ENCODE measurements at places on chromosomes 4 and X.
A peak's percentile ranks its signal among the peaks of the same experiment; 100 is the strongest.

DNA sequence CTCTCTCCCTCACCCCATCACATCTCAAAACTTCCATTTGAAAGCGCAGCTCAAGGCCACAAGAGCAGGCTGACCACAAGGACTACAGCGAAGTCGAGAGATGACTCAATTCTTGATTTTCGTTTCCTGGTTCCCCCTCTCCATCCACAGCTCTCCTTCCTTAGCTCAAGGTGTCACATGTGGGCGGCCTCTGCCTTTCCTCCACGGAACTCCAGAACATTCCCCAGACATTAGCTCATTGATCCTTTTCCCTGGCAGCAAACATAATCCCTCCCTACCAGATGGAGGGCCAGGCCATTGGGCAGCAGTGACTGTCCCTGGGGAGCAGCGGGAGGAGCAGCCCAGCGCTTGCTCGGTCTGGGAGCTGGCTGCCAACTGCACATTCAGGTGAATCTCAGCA, 56.3 kb downstream of the CCDC149 start:
- peak; percentile 24 for DNase-seq

DNA sequence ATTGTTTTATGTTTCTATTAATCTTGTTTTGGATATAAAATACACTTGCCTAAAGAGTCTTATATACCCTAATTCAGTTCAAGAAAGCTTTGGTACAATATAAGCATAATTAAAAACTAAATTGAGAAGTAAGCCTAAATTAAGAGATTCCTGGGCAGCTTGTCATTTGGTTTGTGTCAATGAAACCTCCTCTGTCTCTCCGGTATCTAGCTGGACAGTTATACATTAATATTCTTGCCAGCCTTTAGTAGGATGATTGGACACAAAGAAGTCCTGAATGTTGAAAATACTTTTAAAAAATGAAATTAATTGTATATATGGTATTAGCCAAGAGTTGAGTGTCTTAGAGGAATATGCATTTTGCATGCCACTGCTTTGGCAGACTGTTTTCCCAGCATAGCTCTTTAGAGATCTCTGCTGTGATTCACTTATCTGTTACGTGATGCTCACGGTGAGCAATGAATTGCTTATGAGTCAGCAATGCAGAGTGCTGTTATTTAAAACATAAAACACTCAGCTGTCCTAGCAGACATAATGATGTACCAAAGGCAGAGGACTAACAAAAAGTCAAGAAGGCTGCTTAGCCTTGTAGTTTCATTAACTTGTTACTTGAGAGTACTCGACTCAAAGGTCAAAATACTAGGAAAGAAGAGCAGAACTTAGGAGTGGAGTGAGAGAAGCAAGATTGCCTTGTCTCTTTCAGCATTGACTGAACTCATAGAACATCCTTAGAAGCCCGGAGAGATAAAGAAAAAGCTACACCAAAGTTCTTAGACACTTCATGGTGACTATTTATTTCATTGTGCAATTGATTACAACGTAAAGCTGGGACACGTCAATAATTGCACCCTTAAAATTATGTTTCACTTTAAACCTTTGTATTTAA, 1296.1 kb upstream of the PCDH7 start:
- no peak for DNase-seq

DNA sequence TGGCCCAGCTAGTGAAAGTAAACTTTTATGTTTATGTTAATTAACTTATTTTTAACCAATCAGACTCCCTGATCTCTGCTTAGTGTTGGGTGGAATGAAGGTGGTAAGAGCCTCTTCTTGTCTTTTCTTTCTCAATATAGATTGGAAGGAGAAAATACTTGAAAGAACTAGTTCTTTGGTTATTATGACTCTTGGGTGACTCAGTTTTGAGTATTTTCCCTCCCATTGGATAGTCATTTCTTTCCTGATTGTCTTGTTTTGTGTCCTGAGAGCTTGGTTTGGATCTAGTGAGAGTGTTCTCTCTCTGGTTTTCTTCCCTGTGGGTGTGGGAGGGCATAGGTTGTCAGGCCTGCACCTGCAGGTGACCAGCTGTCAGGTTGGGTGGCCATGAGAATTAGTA, 172.0 kb upstream of the GLRA2 start:
- DNase-seq = no peak

GRCh38 chr4:172125443-172125842, 312.2 kb downstream of the GALNTL6 start:
- no peak for DNase-seq

GRCh38 chr4:5955201-5955821, 62.4 kb upstream of the CRMP1 start:
- peak; percentile 19 for DNase-seq

DNA sequence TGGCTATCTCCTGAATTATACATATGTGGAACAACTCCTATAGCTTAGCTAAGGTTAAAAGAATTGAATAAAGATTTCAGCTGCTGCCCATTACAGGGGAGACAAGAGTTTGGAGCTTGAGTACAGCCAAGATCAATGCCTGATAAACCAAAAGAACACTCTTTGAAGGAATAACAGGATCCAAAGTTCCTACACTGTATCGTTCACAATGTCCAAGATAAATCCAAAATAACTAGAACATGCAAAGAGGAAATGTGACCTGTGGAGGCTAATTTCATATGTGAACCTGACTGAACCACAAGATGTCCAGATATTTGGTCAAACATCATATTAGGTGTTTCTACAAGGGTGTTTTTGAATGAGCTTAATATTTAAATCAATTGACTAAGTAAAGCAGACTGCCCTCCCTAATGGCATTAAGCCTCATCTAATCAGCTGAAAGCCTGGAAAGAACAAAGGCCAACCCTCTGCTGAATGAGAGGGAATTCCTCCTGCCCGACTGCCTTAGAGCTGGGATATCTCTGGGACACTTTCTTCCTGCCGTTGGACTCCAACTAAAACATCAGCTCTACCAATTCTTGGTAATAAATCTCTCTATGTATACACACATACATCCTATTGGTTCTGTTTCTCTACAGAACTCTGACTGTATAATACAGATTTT, 19.2 kb downstream of the RFC1 start:
- no peak for DNase-seq

GRCh38 chrX:31555506-31555905, 483.7 kb upstream of the FTHL17 start:
- DNase-seq = no peak

GRCh38 chrX:49919617-49920016, 2.8 kb upstream of the CLCN5 start:
- DNase-seq = no peak

- DNase-seq = no peak
Measured at GRCh38 chr4:26992657-26993361, 132.2 kb downstream of the STIM2 start.

GRCh38 chr4:163922302-163922701, 427.8 kb downstream of the TMA16 start:
- no peak for DNase-seq

DNA sequence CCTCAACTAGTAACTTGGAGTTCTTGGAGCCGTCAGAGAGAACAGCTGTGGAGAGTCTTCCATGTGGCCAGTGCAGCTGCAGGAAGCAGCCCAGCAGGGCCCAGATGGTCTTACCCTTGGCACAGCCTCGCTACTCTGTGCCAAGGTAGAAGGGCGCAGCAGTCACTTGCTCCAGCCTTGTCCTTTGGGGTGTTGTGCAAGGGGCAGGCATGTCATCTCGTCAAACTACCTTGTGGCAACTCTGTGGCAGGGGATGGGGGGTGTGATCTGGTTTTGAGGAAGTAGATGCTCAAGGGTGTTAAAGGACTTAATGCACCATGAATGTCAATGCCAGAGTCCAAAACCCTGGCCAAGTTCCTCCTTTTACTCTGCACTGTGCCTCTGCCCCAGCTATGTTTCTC, 34.2 kb upstream of the TBC1D14 start:
- DNase-seq = no peak

DNA sequence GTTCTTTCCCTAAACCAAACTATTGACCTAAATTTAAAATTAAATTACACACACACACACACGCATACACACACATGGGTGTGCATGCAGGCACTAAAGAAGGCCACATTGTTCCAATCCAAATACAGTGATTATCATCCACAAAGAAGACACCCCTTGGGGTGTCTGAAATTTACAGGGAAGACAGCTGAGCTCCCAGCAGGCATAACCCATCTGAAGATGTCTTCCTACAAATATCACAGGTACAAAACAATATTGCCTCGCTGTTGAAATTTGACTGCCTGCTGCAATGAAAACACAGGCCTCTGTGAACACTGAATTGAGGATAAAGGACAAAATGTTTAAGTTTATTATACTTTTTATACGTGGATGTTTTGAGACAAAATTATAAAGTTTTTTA, 50.2 kb upstream of the SLC7A11 start:
- DNase-seq = no peak

GRCh38 chrX:19237901-19238300, 105.8 kb upstream of the PDHA1 start:
- DNase-seq = no peak

DNA sequence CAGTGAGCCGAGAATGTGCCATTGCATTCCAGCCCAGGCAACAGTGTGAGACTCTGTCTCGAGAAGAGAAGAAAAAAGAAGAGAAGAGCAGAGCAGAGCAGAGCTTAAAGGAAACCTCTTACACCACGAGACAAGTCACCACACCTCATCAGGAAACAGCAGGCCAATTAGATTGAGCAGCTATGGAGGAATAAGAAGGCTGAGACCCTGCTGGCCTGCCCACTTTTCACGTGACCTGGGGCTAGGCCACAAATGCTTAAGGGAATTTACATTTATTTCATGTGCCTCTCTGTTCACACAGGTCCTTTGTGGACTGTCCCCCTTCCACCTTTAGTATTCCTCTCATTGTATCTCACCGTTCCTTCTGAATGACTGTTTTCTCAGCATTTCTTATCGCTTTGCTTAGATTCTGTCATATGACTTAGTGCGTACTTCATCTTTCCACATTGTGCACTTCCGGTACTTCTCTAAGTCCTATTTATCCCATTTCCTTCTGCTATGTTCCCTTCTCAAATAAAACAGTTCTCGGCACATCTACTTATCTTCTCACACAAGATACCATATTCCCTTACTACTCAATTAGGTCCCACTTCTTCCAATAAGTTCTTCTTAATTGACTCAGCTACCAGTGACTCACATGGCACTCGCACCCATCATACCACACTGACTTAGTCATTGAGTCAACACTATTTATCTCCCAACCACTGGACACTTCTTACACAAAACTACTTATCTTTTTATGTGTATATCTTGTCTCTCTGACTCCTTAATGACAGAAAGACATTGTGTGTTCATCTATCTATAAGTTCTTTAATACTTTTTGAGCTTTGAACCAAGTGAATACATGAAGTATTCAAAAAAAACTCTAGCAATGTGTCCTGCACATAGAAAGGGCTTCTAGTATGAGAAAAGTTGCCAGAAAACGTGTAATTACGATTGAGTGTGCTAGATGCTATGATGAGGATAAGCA, 11.0 kb downstream of the CUL4B start:
- DNase-seq = no peak

DNA sequence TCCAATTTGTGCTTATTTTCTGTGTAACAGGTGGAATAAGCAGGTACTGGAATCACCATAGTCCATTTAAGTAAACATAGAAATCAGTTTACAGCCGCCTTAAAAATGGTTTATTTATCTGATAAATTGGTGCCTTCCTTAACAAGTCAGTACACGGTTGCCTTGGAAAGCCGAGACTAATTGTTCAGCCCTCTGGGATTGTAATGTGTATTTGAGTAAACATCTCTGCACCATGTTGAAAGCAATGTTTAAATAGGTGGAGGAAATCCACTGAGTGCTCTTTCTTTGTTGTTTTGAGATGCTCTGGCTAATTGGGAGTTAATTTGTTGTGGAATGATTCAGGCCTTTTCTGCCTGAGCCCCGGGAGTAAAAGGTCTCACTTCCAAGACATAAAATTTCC, 45.7 kb upstream of the ADRA2C start:
- DNase-seq = no peak

DNA sequence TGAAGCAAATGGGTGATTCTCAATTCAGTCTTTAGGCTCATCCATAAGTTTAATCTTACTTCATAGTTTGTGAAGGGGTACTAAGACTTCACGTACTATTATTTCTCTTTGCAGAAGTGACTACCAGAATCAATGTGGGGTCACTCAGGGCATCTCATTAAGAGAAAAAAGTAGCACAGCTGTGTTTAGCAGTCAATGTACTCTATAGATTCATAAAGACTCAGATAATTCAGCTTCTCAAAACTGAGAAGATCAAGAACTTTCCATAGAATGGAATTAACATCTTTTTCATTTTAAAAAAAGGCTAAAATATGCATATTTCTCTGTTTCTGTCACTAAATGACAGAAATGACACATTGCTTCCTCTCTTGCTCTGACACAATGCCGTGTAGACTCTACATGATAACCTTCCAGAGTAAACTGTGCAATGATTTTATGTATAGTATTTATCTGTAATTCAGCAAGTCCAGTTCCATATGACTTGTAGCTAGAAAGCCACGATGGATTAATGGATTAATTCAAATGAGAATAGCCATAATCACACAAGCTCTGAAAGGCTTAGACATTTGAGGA, 20.3 kb upstream of the LSM6 start:
- DNase-seq = no peak

- no peak for DNase-seq
Measured at GRCh38 chrX:105745863-105746262, 76.5 kb upstream of the NRK start.

DNA sequence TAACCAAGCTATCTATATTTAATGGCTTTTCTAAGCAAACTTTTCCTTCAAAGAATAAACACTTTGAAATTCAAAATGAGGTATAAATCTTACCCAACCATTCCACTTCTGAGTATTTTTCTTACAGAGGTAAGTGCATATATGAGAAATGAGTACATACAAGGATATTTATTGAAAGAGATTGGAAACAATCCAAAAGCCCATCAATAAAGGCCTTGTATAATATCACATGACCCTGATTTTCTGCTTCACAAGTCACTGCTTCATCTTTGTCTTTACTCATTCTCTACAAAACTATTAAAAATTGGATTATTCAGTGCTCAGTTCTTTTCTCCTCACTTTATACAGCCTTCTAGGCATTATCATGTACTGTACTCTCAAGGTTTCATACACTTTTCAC, 91.3 kb downstream of the SRPX start:
- no peak for DNase-seq

DNA sequence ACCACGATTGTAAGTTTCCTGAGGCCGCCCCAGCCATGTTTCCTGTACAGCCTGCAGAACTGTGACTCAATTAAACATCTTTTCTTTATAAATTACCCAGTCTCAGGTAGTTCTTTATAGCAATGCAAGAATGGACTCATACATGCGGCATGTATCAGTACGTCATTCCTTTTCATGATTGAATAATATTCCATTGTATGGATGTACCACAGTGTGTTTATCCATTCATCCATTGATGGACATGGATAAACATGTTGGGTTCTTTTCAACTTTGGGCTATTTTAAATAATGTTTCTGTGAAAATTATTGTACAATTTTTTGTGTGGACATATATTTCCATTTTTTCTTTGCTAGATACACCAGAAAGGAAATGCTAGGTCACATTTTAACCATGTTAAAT, 99.2 kb upstream of the IGSF1 start:
- no peak for DNase-seq

GRCh38 chrX:130799393-130799792, 103.6 kb downstream of the ENOX2 start:
- no peak for DNase-seq

- DNase-seq = no peak
Measured at GRCh38 chrX:68287419-68287818, 145.9 kb downstream of the OPHN1 start.

- no peak for DNase-seq
Measured at GRCh38 chr4:189087971-189088370, 852.7 kb upstream of the FRG1 start.

- DNase-seq = no peak
Measured at GRCh38 chrX:50798783-50799182, 15.2 kb downstream of the SHROOM4 start.
